Left colon (tissue), 2 donors: ENCODE measurements at places on chromosomes 5 and 9.

DNA sequence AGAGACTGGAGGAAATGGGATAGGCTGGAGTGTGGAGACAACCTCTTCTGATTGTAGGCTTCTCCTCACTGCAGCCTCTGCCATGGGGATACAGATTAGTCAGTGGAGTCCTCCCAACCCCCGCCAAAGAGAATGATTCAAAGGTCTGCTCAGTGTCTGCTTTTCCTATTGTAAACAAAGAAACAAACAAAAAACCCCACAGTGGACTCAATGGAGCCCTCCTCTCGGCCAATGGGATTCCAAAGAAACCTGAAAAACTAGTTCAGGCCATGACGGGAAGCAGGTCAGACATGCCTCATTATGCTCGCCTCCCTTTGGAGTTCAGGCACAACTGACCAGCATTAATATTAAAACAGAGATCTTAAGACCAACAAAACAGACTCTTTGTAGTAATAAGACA lies 85.8 kb downstream of the SEC61B start:
- no peak for DNase-seq

DNA sequence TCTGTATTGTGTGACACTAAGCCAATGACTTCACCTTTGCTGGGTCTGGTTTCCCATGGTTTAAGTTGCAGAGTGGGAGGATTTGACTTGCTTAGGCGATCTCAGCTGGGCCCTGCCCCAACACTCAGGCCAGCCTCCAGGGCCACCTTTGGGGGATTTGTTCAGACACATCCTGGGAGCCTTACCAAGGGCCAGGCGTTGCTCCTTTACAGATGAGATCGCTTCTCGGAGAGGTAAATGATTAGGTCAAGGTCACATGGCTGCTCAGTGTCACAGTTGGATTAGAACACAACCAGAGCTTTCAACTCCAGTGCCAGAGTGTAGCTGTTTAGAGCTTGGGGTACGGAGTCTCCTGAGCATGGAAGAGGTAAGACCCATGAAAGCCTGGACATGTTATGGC lies 57.5 kb downstream of the COL27A1 start:
- DNase-seq, result no peak

DNA sequence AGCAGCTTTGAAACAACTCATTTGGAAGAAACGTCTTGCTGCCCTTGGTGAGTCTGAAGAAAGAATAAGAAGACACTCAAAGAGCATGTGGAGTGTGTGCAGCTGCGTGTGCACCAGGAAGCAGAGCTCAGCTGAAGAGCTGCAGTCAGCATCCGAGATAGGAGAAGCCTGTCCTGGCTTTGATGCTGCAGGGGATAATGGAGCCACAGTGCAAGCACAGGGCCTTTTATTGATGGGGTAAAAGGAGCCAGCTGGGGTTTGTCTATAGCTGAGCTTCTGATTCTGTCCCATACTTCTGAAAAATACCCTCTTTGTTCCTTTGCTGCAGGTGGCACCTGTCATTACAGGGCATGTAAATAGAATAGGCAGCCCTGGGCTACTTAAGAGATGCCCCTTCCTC lies 375.7 kb upstream of the ZNF462 start:
- DNase-seq, result no peak

GRCh38 chr9:133526721-133527321 lies 2.1 kb upstream of the MYMK start:
- no peak for DNase-seq

DNA sequence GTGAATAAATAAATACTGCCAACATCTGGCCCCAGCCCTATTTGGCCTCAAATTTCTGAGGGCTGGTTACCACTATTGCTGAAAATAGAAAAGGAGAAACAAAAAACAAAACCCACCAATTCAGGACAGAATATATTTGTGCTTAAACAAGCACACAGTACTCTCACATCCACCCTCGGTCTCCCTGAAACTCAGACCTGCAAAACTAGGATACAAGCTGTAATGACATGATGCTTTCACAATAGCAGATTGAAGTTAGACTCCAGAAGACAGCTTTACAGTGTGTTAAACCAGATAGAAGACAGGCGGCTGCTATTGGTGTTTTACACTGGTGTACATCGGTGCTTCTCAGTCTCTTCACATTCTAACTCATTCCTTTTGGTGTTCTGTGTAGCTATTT lies 214.9 kb upstream of the DMRT1 start:
- no peak for DNase-seq

DNA sequence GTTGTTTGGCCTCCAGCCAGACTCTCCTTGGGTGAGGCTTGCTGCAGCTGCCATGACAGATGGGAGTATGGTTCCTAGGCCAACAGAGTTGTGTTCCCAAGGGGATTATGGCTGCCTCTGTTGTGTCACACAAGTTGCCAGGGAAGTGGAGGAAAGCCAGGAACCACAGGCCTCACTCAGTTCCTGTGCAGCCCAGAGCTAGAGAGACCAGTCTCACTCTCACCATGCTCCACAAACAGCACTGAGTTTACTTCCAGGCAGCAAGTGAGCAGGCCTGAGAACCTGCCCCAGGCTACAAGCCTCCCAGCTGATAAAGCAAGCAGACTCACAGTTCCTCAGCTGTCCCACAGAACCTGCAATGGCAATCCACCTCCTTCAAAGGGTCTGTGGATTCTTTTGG lies 273.6 kb upstream of the TAS2R1 start:
- no peak for DNase-seq
